Aorta (tissue), 5 donors: ENCODE measurements at places on chromosomes 4 and X. TPM values are rescaled to one million over a fixed set of nuclear protein-coding genes. Genes with fewer than 3 reads are reported as not detected.
A peak's percentile ranks its signal among the peaks of the same experiment; 100 is the strongest.

DNA sequence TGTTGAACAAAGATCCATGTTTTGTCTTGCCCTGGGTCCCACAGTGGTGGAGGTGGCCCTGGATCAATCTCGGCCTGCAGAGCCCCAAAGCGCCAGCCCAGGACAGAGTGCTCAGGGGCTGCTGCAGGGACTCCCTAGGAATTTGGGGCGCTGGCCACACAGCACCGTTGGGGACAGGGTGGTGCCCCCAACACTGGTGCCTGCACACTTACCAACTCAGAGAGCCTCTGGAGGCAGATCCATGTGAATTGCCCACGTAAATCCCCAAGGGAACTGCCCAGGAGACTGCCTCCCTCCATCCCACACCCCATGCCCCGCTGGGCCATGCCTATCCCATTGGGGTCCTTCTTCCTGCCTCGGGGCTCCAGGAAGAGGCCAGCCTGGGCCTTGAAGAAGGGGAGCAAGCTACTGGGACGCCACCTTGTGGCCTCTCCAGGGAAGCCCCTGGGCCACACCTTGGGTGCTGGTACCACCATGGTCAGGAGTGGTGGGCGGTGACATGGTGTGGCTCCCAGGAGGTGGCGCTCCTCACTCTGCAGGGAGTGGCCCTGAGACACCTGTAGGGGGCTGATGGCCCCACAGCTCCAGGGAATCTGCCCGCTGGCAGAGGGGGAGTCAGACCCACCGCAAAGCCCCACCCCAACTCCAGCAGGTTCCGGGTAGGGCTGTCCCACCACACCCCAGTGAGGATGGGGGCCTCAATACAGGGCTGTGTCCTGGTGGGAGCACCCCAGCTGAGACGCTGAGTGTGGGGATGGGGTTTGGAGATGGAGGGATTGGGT lies 22.8 kb downstream of the CFAP99 start:
- peak; percentile 69 for DNase-seq

The TAPT1 gene
- 20.6 TPM for polyA plus RNA-seq

GRCh38 chrX:68761086-68761485 lies 67.7 kb upstream of the EFNB1 start:
- DNase-seq = no peak

The AMBN gene
- not detected for polyA plus RNA-seq

The CYP4V2 gene
- polyA plus RNA-seq = 31.1 TPM

DNA sequence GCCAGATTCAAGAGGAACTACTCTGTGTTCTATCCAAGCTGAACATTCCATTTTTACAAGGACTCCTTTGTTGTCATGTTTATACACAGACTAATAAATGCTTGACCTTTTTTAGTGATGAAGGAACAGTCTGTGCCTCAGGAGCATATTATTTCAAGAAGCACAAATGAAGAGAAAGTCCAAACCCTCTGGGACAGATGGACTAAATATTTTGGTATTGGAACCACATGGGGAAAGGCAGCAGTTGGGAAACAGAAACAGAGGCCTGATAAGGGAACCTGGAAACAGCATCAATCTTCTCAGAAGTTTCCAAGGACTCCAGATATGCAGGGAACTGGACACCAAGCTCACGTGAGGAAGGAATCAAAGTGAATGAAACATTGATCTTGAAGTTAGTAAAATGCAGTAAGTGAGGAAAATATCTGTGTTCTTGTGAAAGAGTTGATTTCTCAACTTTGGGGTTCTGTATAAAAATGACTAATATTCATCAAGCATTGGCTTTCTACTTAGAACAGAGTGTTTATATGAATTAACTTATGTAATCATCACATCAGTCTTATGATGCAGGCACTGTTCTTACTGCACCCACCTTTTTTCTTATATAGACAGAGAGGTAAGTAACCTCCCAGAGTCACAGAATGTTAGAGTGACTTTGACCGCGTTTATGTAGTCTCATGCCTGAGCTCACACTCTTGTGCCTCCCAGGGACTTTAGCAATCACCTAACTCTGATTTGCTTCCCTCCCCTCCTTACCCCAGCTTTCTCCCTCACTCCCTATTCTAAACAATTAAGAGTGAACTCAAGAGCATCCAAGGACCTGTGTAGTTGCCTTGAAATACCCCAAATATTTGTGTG lies 148.9 kb upstream of the JADE1 start:
- DNase-seq = no peak

DNA sequence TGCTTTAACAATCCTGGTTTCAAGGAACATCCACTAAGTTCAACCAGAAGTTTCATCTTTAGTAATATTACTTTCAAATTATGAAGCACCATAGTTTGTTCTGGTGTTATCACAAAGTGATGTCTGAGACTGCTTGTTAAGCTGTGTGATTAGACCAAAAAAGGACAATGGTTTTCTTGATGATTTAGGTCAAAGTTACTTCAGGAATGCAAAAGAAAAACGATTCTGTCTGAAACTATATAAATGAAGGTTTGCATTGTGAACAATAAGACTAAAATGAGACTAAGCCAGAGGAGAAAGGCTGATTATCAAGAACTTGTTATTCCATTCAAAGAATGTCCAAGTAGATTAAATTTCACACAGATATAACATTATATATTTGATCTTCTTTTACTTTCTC lies 122.4 kb upstream of the ETNPPL start:
- no peak for DNase-seq

DNA sequence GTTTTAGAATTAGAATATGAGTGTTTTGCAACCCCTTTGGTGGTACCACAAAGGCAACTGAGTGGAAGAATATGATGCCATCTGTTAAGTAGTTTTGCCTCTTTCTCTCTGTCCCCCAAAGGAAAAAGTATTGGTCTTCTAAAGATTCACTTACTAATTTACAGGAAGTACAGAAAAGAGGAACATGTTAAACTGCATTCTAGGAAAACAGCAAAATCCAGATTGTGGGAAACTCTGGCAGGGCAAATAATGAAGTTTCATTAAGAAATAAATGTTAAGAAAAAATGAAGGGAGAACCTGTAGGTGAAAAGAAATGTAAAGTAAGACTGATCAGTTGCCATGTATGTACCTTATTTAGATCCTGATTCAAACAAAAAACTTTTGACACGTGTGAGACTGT lies 39.3 kb downstream of the NSUN7 start:
- no peak for DNase-seq

- DNase-seq = no peak
These were observed 320.0 kb downstream of the ADGRL3 start for GRCh38 chr4:61520166-61520565.

DNA sequence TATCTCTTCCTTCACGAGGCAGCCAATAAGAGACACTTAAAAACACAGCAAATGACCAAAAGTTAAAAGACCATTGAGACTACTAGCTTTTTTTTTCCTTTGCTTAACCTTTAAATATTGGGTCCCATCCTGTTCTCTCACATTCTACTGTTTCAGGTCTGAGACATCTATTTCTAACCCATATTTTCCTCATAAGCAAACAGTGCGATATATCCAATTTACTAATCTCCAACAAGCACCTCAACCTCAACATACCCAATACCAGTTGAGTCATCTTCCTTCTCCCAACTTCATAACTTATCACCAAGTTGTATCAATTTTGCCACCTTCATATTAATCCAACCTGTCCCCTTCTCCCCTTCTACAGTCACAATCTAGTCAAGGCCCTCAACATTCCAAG lies 7.0 kb downstream of the AWAT1 start:
- no peak for DNase-seq

The MORC4 gene
- polyA plus RNA-seq = 8.0 TPM

The PPEF2 gene
- polyA plus RNA-seq = not detected

The FGB gene
- polyA plus RNA-seq = 1.9 TPM

GRCh38 chr4:154566639-154567204 lies 3.9 kb downstream of the FGB start:
- no peak for DNase-seq

The UGT2B17 gene
- polyA plus RNA-seq = not detected

GRCh38 chr4:64192731-64193412 lies 216.4 kb downstream of the TECRL start:
- DNase-seq = no peak

DNA sequence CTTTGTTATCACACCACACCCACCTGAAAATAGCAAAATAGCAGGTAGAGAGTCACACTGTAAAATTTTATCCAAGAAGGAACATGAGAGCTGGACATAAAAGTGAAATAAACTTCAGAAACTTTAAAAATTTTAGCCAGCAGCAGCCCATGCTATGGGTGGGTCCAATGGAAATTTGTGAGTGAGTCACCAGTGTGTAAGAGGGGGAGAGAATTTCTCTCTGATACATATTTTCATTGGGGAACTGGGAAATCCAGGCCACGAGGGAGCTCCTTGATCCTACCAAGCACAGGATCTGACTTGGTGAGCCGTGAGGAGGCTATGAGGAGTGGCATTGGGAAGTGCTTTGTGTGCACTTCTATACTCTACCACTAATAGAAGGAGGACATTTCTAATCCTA lies 136.3 kb downstream of the FAAH2 start:
- DNase-seq = no peak

The JADE1 gene
- 10.6 TPM for polyA plus RNA-seq

- no peak for DNase-seq
These were observed 45.7 kb upstream of the PRSS12 start for GRCh38 chr4:118398226-118399090.

DNA sequence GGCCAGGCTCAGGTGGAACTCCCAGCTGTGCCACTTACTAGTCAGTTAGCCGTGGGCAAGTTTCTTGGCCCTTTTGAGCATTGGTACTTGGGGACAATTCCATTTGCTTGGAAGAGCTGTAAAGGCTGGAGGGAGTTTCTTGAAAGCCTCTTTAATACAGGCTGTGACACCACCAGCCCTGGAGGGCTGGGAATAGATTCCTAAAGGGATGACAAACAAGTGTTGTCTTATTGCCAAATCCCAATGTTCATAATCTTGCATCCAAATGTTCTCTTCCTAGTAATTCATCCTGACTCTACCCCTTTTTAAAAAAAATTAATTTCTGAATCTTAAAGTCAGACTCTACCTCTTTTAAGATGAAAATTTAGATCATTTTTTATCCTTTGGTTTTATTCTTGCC lies 14.6 kb upstream of the MED28 start:
- DNase-seq = no peak

DNA sequence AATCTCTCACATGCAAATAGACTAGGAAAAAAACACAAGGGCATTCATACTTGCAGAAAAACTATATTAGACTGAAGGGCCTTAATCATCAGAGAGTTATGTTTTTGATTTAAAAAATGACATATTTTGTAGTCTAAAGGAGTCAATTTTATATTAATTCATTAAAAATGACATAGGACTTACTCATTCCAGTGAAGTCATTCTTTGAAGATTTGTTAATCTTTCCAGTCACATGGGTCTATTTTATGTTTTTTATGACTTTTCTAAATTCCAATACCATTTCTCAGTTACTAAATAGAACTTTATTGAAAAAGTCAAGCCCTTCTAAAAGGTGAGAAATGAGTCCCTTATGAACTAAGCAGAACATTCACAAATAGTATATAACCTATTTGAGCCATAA lies 743.8 kb upstream of the INTU start:
- DNase-seq = no peak

- DNase-seq = no peak
These were observed 14.3 kb upstream of the TDO2 start for GRCh38 chr4:155889031-155889793.

The UGT2B10 gene
- not detected for polyA plus RNA-seq

DNA sequence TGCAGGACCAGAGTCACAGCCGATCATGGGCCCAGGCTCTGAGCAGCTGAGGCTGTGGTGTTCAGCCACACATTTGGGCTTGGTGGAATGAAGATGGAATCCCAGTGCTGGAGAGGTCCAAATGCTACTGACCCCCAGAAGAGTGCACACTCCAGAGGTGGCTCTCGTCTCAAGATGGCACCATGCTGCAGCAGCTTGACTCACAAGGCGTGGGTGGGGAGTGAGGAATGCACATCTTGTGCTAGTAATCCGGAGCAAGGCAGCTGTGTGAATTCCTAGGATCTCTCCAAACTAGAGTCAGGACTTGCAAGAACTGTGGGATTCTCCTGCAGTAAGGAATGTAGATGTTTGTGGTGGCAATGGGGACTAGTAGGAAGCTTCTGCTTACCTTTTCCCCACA lies 28.7 kb downstream of the RAB28 start:
- DNase-seq = peak; percentile 51

- DNase-seq = no peak
These were observed 28.1 kb upstream of the FRMPD3 start for GRCh38 chrX:107421337-107421861.

The RIBC1 gene
- polyA plus RNA-seq = 0.69 TPM

DNA sequence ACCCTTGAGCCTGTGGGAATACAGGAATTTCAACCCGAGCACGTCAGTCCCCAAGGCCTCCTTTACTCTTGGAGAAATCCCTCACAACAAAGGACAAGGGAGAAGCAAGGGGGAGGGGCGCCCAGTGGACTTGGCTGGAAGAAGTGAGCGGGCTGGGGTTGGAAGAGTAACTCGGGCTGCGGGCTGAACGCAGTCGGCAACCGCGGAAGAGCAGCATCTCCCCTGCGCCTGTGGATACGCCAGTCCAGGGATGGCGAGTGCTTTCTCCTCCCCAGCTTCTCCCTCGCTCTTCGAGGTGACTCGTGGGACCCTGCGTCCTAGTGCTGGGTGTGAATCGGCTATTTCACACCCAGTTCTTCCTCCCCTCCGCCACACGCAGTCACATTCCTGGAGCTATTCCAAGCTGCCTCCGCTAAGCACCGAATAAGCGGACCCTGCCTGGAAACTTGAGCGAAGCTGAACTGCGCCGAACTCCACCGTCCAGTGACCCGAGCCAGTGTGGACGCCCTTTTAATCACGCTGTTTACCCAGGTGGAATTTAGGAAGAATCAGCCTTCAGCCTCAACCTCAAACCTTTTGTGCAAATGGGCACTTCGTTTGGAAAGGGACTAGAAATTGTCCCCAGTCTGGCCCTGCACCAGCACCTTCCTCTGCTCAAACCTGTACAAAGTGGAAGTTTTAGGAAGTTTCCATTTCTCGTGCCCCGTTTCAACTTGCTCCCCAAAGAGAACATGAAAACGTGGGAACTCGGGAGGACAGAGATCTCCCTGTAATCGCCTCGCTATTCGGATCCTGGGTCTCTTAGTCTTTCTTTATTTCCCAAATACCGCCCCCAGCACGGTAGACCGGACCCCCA lies 64.3 kb upstream of the WDR17 start:
- peak; percentile 80 for DNase-seq

GRCh38 chrX:17187136-17187756 lies 187.8 kb upstream of the NHS start:
- DNase-seq = no peak

The MAGED2 gene
- 247 TPM for polyA plus RNA-seq

DNA sequence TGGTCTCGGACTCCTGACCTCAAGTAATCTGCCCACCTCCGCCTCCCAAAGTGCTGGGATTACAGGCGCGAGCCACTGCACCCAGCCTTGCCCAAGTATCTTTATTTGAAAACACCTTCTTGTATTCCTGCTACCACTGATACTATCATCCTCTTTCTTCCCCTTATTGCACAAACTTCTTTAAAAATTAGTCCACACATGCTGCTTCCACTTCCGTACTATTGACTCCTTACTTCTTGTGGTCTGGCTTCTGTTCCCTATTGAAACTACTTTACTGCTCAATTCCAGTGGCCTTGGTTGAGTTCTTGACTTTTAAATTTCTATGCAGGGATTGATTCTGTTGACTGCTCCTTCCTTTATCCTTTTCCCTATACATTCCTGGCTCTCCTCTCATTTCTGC lies 38.8 kb downstream of the MTM1 start:
- DNase-seq = no peak

The TMSB15C gene
- polyA plus RNA-seq = 3.5 TPM

The MAGEA2 gene
- polyA plus RNA-seq = not detected

- no peak for DNase-seq
These were observed 23.8 kb downstream of the CDKL5 start for GRCh38 chrX:18449236-18449635.

The FAM9C gene
- not detected for polyA plus RNA-seq

GRCh38 chr4:90128961-90129495 lies 1.8 kb downstream of the CCSER1 start:
- DNase-seq = no peak
